ENCODE measurements at places on chromosomes 2 and 18. TPM values are rescaled to one million over a fixed set of nuclear protein-coding genes. Genes with fewer than 3 reads are reported as not detected.

DNA sequence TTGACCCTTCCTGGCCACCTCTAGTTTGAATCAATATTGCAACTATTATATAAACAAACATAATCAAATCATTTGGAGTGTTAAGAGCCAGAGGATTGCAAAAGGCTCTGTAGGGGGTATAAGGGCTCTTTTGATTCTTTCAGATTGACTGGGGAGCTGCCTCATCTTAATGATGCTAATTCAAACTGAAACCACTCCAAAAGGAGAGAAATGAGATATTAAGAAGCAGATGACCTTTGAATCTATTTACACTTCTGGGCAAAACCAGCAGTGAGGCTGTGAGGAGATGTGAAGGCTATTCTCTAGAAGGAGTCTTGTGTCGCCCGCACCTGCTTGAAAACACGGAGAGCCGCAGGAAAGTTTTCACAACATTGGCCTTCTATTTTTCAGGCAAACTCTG lies 311.2 kb upstream of the CRIM1 start:
- H3K4me3 ChIP-seq: no peak overlapping the region
- H3K27ac ChIP-seq: no peak overlapping the region
- no peaks in the 10 kb centered on the region for H3K36me3 ChIP-seq
- no peaks in the 10 kb centered on the region for H3K4me1 ChIP-seq
- no peaks in the 10 kb centered on the region for H3K27me3 ChIP-seq

The ATP8B1 gene
- 26.6 TPM for total RNA-seq

DNA sequence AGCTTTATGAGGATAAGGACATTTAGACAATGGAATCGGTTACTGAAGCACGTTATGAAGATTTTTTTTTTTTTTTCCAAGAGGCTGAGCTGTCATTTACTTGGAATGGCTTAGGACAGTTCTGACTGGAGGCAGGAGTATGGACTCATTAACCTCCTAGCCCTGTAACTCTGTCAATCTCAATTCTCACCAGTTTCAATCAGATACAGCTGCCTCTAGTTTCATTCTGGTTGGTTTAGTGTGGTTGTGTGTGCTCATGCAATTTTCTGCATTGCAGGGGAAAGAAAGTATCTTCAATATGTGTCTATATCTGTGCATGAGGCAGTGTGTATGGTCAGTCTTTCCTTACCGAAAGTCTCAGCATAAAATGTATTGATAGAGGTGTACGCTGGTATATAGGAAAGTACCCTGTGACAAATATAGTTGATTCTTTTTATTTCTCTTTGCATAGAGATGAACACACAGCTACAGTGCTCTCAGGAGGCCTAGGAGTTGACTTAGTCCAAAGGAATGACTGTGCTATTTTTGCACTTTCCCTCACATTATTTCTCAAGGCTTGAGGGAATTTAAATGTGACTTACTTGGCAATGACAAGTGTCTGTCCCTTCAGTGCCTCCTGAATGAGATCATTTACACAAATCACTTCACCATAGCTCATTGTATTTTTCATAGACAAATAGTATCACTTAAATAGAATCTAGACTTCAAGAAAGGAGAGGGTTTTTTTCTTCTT lies 50.5 kb upstream of the GRB14 start:
- H3K36me3 ChIP-seq: no peaks in the 10 kb centered on the region
- DNase-seq: no peak
- no peak overlapping the region for H3K27ac ChIP-seq
- H3K4me3 ChIP-seq: no peak overlapping the region
- H3K27me3 ChIP-seq: no peaks in the 10 kb centered on the region
- H3K4me1 ChIP-seq: peaks cover 8% of the 10 kb centered on the region

DNA sequence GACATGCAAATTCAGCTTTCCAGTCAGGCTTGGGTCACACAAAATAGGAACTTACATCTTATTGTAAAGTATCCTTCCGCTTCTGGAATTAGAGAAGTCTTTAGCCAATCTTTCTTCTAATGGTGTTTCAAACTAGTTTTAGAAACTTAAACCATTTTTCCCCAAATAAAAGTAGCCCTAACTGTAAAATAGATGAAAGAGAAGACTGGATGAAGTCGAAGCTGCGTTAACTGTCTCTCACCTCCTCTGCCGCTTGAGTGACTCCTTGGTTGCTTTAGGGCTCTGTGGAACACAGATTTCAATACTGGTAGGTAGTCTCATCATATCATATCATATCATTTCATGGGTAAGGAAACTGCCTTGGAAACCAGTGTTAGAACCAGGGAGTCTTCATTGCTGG lies 498.4 kb downstream of the XIRP2 start:
- H3K27me3 ChIP-seq: no peaks in the 10 kb centered on the region
- no peak overlapping the region for H3K27ac ChIP-seq
- no peaks in the 10 kb centered on the region for H3K4me1 ChIP-seq
- no peak for DNase-seq
- no peak overlapping the region for H3K4me3 ChIP-seq
- no peaks in the 10 kb centered on the region for H3K36me3 ChIP-seq

- no peaks in the 10 kb centered on the region for H3K4me1 ChIP-seq
- no peak for DNase-seq
- no peak overlapping the region for H3K27ac ChIP-seq
- H3K36me3 ChIP-seq: no peaks in the 10 kb centered on the region
- H3K27me3 ChIP-seq: no peaks in the 10 kb centered on the region
Observed at GRCh38 chr2:60219536-60219935, 333.9 kb downstream of the BCL11A start.

GRCh38 chr2:173953047-173953424 lies 12.1 kb downstream of the SP3 start:
- H3K27ac ChIP-seq: no peak overlapping the region
- peaks cover 30% of the 10 kb centered on the region for H3K36me3 ChIP-seq

- no peaks in the 10 kb centered on the region for H3K36me3 ChIP-seq
- DNase-seq: no peak
- no peak overlapping the region for H3K27ac ChIP-seq
- peaks cover 4% of the 10 kb centered on the region for H3K4me1 ChIP-seq
Observed at GRCh38 chr18:61743775-61744531, 148.9 kb downstream of the RNF152 start.

The RNF152 gene
- total RNA-seq: 55.6 TPM

DNA sequence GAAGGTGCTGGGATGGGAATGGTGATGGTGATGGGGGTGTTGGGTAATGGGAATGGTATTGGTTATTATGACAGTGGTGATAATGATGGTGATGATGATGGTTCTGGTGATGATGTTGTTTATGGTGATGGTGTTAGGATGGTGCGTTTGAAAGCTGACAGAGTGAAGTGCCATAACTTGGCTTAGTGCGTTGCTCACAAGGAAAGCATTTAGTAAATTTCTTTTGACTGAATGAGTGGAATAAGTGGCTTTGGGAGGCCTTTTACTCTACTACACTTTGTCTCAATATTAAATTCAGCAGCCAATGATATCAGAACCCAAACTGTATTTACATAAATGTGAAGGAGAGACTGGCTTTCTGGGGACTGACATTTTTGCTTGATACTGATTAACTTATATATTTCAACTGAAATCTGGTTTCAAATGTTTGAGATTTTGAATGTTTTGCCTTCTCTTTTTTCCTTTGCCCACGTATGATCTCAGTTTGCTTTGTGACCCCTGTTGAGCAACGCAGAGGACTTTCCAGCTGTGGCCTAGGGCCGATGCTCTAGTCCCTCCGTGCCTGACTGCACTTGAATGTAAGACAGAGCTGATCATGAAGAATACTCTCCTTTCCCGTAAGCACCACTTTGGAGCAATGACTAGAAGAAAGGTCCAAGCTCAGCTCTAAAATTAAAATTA lies 128.5 kb upstream of the SH3BP4 start:
- no peak overlapping the region for H3K27ac ChIP-seq
- no peak for DNase-seq
- H3K4me3 ChIP-seq: no peak overlapping the region
- H3K27me3 ChIP-seq: no peaks in the 10 kb centered on the region

The GATA6 gene
- 32.1 TPM for total RNA-seq

The CNDP1 gene
- total RNA-seq: not detected

DNA sequence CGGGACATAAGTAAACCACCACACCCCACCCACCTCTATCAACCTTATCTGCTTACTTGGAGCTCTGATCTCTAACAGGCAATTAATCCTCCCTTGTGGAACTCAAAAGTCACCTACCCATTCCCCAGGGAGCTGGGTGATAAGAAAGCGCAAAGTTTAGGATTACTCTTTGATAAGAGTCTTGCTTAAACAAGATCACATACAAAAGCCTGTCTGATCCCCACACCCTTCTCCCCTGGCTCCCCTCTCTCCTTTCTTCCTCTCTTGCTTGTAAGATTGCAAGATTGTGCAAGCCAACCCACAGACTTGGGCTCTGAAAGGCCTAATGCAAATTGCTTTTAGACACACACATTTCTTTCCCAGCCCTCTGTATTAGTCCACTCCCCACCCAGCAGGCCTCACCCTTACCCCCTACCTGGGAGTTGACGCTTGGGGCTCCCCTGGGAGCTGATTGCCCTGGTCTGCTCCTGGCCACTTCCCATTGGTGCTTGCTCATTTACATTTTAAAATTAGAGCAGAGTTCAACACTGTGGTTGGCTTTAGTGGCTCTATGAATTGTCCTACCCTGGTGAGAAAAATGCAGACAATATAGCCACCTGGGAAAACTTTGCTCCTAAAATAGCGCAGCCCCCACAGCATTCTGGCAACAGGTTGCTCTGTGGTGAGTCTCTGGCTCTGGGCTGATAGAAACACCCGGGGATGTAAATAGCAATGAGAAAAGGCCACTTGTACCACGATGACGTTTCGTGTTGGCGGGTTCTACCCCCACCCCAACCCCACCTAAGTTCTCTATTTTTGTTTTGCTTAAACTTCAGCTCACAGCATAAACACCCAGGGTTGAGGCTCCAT lies 92.8 kb upstream of the MSH2 start:
- peak overlapping the region; percentile 12 for H3K27ac ChIP-seq
- H3K36me3 ChIP-seq: no peaks in the 10 kb centered on the region
- no peak overlapping the region for H3K4me3 ChIP-seq
- H3K4me1 ChIP-seq: peaks cover 9% of the 10 kb centered on the region

Data from lung (tissue), 17 donors.